ENCODE measurements at places on chromosomes 7 and 10.

DNA sequence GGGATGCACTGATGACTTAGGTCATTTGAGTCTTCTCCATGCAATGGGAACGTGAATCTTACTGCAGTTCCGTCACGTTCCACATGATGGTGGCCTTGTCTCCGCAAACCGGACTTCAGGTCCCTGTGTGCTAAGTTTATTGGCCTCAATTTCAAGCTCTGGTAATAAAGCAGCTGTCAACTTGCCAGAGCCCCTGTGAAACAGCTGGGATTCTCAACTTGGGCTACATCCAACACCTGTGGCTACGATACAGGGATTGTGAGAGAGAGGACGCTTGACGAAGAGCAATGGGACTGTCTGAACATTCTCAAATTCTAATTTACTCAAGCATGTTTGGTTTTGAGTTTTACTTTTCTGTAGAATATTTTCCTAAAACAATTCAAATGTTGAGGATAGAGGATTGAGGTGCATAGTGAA lies 174.2 kb downstream of the PTN start:
- DNase-seq = no peak

GRCh38 chr7:24665564-24666294 lies 91.5 kb downstream of the GSDME start:
- DNase-seq = peak; percentile 70

- DNase-seq = no peak
Observed at GRCh38 chr10:112213098-112213823, 29.7 kb upstream of the GPAM start.

DNA sequence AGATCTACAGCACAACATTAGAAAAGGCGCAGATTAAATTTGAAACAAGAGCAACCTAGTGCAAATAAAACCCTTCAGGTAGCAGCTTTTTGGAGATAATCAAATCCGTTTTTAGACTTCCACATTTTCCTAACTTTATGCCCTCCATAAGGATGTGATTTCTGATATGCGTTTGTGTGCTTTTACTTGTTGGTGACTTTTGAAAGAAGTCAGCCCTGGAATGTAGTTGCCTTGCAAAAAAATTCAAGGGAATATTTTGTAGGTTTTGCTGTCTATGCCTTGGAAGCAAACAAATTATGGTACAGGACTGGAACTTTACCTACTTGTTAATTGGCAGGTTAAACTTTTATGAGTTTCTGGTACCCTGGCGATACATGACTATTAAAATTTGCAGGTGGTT lies 86.7 kb upstream of the HDAC9 start:
- no peak for DNase-seq

DNA sequence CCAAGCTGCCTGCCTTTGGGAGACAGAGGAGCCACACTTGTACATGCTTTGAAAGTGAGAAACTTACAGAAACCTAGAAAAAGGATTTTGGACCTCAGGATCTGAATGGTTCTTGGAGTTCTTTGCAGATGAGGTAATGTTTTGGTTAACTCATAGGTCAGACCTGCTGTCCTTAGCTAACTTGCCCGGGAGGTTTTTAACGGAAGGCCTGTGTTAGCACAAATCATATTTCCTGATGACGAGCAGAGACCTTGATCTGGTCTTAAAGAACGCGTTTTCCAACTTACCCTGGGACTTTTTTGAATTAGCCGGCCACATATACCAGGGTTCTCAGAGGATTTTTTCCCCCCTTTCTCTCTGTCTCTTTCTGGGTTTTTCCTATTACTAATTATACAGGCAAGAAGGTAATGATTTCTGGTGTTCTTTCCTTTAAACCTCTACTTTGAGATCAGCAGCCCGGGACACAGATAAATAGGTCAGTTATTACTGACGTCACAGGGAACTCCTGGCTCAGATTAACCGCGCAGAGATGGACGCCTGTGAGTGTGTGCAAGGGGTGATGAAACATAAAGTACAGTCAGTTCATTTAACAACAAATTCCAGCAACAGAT lies 101.7 kb upstream of the KLF6 start:
- DNase-seq = no peak

GRCh38 chr10:106392778-106393177 lies 771.7 kb downstream of the SORCS1 start:
- no peak for DNase-seq

DNA sequence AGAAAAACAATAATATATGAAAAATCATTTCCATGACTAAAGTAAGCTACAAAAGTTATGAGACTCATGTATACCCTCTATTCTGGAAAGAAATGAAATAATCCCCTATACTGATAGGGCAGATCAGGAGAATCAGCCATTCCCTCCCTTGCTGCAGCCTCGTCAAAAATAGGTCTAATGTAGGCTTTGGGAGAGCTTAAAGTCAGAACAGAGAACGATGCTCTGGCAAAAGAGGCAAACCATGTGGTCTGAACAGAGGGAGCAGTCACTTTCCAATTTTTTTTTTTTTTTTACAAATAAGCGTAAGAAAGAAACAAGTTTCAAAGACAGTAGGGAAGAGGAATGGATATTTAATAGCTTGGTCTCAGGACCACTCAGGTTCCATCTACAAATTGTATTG lies 462.2 kb upstream of the LRRTM3 start:
- no peak for DNase-seq

GRCh38 chr10:68572151-68572550 lies 12.0 kb downstream of the TET1 start:
- no peak for DNase-seq

DNA sequence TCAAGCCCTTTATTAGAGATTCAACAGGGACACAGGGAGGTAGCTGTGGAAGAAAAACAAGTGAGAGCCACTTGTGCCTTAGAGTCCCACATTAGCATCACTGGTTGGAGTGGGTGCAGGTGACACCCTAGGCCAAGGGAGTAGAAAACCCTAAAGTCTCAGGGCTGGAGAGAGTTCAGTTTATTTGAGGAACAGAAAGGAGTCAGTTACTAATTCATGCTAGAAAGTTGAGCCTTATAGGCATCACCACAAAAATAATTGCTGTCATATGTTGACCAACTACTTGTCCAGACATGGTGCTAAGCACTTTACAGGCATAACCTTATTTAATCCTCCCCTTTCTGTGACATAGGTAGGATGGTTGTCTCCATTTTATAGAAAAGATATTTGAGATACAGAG lies 20.9 kb upstream of the ACSL5 start:
- no peak for DNase-seq

DNA sequence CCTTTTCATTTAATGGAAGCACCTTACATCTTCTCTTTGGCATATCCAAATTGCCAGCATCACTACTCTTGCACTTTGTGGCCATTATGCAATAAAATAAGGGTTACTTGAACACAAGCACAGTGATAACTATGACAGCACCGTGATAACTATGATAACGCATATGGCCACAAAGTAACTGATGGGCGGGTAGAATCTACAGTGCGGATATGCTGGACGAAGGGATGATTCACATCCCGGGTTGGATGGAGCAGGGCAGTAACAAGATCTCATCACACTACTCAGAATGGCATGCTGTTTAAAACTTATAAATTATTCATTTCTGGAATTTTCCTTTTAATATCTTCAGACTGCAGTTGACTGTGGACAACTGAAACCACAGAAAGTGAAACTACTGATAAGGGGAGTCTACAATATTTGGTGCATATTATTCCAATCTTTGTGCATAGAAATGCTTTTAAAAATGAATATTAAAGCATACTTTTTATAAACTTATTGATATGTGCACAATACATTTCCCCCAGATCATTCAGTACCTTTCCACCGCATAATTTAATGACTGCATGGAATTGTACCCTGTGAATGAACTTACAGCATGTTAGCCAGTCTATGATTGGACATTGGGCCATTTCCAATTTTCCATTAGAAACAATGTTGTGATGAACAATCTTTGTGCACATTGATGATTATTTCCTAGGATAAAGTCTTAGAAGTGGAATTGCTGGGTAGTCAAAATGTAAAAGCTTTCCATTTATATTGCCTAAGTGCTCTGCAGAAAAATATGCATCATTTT lies 136.4 kb downstream of the WNT2 start:
- DNase-seq = no peak

GRCh38 chr10:78728176-78728575 lies 340.6 kb upstream of the ZMIZ1 start:
- no peak for DNase-seq

DNA sequence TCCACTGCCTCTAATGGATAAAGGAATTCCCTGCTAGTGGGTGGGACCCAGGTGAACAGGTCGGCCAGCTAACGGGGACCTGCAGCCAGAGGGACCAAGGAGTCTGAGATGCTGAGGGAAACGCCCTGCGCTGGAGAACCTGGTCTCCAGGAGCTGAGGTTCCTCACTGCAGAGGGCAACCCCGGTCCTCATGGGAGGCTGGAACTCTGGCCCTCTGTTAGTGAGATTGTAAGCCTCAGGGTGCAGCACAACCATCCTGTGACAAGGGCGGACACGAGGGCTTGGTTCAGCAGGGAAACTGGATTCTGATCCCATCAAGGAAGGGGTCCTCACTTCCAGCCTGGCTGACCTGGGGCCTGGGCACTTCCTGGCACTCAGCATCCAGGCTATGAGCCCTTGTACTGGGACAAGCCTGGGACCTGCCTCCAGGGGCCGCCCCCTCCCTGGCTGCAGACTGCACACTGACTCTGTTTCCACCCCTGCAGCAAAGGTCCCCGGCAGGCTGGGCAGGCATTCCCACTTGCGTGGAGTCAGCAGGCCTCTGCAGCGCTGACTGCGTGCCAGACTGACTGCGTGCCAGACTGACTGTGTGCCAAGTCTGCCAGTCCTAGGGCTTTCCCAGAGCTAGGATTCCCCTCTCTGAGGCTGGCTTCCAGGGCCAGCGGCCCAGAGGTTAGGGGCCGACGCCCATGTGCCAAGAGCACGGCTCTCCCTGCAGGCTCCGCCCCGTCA lies 143.2 kb downstream of the MAPK8 start:
- DNase-seq = no peak

GRCh38 chr7:407721-408539 lies 111.7 kb downstream of the PDGFA start:
- no peak for DNase-seq

GRCh38 chr7:129853661-129854268 lies 99.0 kb downstream of the UBE2H start:
- DNase-seq = no peak

DNA sequence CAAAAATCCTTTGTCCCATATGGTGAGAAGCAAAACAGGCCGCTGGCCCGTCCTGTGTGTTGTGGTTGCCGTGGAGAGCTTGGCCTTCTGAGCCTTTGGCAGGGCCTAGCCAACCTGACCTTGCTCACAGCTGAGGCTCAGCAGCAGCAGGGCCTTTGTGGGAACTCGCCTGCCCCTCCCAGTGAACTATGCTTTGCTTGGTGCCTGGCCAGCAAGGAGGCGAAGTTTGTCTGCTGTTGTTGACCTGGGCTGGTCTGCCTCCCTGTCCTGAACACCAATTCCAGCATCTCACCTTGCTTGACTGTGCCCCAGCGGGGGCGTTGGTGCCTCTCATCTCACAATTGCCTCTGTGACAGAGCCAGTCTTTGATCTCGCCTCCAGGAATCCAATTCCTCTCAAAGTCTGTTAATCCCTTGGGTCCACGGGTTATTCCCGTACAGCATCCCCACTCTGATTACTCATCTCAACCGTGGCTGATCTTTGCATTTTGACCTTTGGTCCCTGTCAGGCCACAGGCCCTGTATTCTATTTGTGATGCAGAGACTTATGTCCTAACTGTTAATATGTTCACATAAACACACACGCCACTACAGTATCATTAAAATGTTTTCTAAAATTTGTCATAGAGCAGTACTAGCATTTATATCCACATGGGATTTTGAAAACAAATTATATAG lies 22.6 kb downstream of the EPDR1 start:
- no peak for DNase-seq

DNA sequence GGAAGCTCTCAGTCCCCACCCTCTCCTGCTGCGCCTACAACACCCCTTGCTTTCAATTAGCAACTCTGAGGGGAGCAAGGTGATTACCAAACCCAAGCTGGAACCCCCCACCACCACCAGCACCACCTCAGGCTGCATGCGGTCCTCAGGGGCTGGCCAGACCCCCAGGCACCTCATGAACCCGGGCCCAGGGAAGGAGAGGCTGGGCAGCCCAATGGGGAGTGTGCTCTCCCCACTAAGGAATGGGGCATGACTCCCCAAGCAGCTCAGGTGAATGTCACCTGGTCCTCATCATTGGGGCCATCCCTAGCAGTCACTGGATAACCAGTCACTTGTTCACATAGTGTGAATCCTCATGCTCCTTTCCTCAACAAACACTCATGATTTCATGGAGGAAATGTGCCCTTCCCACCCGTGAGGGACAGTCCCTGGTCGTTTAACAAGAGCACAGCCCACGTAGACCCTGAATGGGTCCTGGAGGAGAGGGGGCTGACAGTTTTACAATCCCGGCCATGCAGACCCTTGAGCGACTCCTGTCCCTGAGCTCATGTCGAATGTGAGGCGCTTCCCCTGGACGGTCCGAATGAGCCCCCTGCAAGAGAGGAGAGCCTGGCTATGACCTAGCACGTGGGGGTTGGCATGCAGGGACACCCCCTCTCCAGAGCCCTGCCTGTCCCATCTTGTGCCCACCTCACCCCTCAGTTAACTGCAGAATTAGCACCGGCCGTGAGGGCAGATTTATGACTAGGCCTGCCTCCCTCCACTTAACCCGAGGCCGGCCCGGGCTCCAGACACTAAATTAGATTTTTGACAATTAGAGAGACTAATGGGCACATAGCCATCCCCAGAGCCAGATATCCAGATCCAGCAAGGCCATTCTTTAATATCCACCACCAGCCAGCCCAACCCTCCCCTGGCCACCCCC lies 29.1 kb downstream of the POLL start:
- no peak for DNase-seq

All from NCI-H1694 treated with DMSO at 0.1 percent for 48 hours (cell line).